ENCODE measurements at places on chromosomes 11 and 22. TPM values are rescaled to one million over a fixed set of nuclear protein-coding genes. Genes with fewer than 3 reads are reported as not detected.

DNA sequence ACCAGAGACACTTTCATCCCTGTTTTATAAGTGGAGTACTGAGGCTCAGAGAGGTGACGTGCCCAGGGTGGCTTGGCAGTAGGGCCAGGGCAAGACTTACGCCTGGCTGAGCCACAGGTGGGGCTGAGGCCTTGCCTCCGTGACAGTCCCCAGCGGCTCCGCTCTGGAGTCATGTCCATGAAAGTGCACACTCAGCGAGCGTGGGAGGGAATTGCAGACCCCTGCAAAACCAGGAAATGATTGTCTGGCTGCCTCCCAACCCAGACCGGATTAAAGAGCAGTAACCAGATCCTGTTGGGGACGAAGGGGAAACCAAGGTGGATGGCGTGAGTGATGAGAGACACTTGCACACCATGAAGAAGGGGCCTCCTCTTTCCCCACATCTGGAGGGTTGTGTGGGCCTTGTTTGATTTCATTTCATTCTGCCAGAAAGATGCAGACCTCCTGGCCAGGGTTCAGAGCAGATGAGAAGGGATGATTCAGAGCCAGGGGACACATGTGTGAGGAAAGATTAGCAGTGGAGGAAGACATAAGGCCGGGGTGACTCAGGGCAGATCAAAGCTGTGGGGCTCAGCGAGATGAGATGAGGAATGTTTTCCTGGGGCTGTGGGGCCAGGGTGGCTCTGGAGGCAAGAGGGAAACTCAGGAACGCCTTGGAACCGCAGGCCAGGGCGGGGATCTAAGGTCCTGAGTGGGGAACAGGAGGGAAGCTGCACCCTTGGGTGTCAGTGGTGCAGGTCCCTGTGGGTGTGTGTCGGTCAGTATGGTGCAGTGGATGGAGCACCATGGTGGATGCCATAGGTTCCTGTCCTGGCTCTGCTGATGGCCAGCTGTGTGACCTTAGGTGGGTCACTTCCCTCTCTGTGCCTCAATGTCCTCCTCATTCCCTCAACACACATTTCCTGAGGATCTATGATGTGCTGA lies 29.9 kb upstream of the LRRC32 start:
- no peak overlapping the region for H3K27ac ChIP-seq
- no peaks in the 10 kb centered on the region for H3K27me3 ChIP-seq
- no peak for DNase-seq
- H3K4me1 ChIP-seq, result no peaks in the 10 kb centered on the region
- H3K4me3 ChIP-seq, result no peak overlapping the region
- no peaks in the 10 kb centered on the region for H3K36me3 ChIP-seq

- no peak overlapping the region for H3K27ac ChIP-seq
- H3K36me3 ChIP-seq, result no peaks in the 10 kb centered on the region
- no peaks in the 10 kb centered on the region for H3K4me1 ChIP-seq
- H3K27me3 ChIP-seq, result no peaks in the 10 kb centered on the region
Measured at GRCh38 chr11:37812281-37812880, 1214.3 kb upstream of the RAG2 start.

GRCh38 chr22:25205847-25206246 lies 6.2 kb downstream of the CRYBB3 start:
- no peak overlapping the region for H3K27ac ChIP-seq
- no peaks in the 10 kb centered on the region for H3K4me1 ChIP-seq
- no peak overlapping the region for H3K4me3 ChIP-seq
- DNase-seq, result no peak
- H3K36me3 ChIP-seq, result peaks cover 5% of the 10 kb centered on the region

DNA sequence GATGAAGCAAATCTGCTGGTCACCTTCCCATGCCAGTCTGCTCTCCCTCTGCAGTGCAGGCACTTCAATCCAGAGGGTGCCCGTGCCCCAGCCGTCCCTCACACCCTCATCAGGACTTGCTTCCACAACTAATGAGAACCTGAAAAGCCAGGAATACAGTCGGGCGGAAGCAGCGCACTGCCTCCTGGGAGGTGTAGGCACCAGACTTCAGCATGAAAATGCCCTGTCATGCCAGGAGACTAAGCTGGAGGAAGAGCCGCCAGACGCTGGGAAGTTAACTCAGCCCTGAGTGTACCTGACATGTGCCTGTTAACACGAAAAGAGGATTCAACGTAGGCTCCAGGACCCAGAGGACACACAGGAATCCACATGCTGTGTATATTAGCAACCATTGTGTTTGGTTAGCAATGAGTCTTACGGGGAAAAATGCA lies 40.1 kb upstream of the FLI1 start:
- H3K4me3 ChIP-seq, result no peak overlapping the region
- no peaks in the 10 kb centered on the region for H3K36me3 ChIP-seq
- H3K27ac ChIP-seq, result no peak overlapping the region
- DNase-seq, result no peak

- no peak overlapping the region for H3K27ac ChIP-seq
- H3K36me3 ChIP-seq, result no peaks in the 10 kb centered on the region
- peaks cover 38% of the 10 kb centered on the region for H3K4me1 ChIP-seq
- H3K27me3 ChIP-seq, result no peaks in the 10 kb centered on the region
- H3K4me3 ChIP-seq, result no peak overlapping the region
Measured at GRCh38 chr11:124752471-124753102, 532 bp upstream of the VSIG2 start.

DNA sequence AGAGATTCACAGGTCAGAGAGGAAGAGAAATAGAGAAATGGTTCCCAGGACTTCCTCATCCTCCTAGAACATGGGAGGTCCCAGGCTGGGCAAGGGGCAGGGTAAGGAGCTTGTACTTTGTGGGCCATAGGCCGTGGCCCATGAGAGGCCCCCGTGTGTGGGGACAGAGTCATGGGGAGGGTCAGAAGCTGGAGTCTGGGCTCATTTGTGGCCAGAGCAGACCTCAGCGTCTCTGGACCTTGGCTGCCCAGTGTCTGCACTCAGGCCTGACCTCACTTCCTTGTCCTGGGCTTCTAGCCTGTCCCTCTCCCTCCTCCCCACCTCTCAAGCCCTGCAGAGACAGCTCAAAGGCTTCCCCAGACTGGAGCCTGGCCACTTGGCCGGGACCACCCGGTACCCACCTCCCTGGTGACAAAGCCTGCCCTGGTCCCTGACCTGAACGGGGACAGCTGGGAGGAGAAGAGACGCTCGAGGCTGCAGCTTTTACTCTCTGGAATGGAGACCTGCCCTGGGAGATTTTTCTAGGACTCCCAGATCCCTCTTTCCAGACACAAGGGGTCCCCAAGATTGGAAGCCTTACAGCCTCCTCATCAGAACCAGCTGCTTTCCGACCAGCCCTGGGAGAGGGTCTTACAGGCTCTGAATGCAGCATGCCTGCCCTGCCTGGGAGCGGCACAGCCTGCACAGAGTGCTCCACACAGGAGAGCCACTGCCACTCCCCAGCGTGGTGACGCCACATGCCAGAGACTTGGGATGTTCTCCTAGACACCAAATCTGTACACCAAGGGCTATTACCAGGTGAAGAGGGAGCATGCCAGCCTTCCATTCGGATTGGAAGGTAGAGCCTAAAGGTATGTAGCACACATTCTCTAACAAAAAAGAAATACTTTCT lies 569.0 kb upstream of the B3GAT1 start:
- no peak overlapping the region for H3K4me3 ChIP-seq
- peak; percentile 45 for DNase-seq
- H3K36me3 ChIP-seq, result no peaks in the 10 kb centered on the region
- no peak overlapping the region for H3K27ac ChIP-seq
- no peaks in the 10 kb centered on the region for H3K4me1 ChIP-seq

DNA sequence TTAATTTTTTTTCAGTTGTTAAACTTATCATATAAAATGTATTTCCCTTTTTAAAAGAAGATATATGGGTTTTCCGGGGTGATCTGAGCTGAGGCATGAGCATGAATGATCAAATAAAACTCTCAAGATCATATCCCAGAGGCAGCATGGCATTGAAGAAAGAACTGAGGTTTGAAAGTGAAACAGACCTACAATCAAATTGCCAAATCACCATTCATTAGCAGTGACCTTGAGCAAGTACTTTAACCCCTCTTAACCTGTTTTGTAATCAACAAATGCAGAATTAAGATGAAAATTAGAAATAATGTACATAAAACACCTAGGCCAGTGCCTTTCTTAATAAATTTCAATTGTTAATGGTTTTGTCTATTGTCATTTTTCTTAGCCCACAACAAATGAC lies 116.0 kb downstream of the RBFOX2 start:
- H3K4me3 ChIP-seq, result no peak overlapping the region
- H3K4me1 ChIP-seq, result peaks cover 60% of the 10 kb centered on the region
- DNase-seq, result no peak

- no peak overlapping the region for H3K27ac ChIP-seq
- H3K4me1 ChIP-seq, result no peaks in the 10 kb centered on the region
- no peak overlapping the region for H3K4me3 ChIP-seq
Measured at GRCh38 chr11:2459796-2460531, 15.2 kb downstream of the KCNQ1 start.

DNA sequence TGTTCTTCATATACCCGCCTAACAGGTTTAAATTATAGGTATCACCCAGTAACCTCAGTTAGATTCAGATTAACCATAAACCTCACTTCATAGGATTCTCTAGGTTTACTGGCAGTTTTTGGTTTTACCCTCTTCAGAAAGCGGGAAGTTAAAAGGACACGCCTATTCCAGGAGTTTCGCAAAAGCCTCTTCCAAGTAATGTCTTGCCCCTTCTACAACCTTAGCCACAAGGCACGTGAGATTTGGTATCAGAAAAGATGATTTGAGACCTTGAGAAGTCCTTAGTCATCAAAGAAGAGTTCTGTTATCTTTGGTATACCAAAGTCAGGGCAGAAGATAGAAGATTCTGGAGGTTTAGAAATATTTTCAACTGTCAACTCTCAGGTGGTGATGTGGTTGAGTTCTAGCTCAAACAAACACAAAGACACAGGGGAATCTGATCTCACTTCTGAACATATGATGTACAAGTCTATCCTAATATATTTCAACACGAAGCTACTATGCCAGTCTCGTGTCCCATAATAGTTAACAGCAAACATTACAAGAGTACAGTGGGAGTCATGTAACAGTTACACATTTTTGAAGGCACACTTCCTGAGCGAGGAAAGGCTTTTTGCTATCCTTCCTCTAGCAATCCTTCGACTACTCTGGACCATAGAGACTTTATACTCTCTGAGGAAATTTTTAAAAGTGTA lies 103.5 kb downstream of the USP35 start:
- no peak overlapping the region for H3K27ac ChIP-seq
- H3K36me3 ChIP-seq, result no peaks in the 10 kb centered on the region
- no peaks in the 10 kb centered on the region for H3K27me3 ChIP-seq
- no peaks in the 10 kb centered on the region for H3K4me1 ChIP-seq

GRCh38 chr22:45292731-45293442 lies 8.1 kb downstream of the UPK3A start:
- H3K27ac ChIP-seq, result no peak overlapping the region
- H3K36me3 ChIP-seq, result no peaks in the 10 kb centered on the region
- no peak for DNase-seq
- no peak overlapping the region for H3K4me3 ChIP-seq

DNA sequence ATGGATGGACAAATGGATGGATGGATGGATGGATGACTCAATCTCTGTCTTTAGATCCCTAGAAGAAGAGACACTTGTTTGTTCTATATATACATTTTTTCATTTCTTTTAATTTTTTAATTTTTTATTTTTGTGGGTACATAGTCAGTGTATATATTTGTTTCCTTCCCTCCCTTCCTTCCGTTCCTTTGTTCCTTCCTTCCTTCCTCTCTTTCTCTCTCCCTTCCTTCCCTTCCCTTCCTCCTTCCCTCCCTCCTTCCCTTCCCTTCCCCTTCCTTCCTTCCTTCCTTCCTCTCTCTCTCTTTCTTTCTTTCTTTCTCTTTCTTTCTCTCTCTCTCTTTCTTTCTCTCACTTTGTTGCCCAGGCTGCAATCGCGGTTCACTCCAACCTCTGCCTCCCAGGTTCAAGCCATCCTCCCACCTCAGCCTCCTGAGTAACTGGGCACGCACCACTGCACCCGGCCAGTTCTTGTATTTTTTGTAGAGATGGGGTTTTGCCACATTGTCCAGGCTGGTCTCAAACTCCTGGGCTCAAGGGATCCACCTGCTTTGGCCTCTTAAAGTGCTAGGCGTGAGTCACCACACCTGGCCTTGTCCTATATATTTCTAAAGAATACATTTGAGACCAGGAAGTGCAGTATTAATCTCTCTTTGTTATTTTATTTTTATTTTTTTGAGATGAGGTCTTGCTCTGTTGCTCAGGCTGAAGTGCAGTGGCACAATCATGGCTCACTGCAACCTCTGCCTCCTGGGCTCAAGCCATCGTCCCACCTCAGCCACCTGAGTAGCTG lies 42.5 kb upstream of the AQP11 start:
- H3K27ac ChIP-seq, result no peak overlapping the region
- no peak overlapping the region for H3K4me3 ChIP-seq
- H3K36me3 ChIP-seq, result no peaks in the 10 kb centered on the region
- H3K27me3 ChIP-seq, result no peaks in the 10 kb centered on the region
- DNase-seq, result no peak
- H3K4me1 ChIP-seq, result no peaks in the 10 kb centered on the region

DNA sequence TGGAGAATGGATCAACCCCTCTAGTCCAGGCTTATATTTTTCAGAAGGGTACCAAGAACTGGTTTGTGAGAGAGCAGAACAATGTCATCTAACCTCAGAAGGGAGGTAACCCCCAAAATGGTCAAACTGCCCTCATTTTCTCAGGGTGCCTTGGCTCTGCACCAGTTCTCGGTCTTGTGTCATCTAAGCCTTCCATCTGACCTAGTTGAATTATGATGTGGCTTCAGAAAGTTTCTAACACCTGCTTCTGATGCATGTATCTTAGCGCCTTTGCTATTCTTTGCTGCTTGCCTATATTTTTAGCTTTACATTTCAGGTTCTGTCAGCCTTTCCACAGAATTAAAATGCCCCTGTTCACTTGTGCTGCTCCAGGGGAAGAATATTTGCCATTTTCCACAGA lies 91.7 kb upstream of the E2F8 start:
- H3K4me3 ChIP-seq, result no peak overlapping the region
- no peak overlapping the region for H3K27ac ChIP-seq
- peaks cover 9% of the 10 kb centered on the region for H3K27me3 ChIP-seq
- DNase-seq, result no peak

GRCh38 chr11:111652184-111652583 lies 49.9 kb downstream of the SIK2 start:
- no peak for DNase-seq
- no peaks in the 10 kb centered on the region for H3K4me1 ChIP-seq

GRCh38 chr22:25139062-25139461 lies 60.6 kb upstream of the CRYBB3 start:
- no peaks in the 10 kb centered on the region for H3K27me3 ChIP-seq
- H3K36me3 ChIP-seq, result no peaks in the 10 kb centered on the region
- no peak overlapping the region for H3K4me3 ChIP-seq

The OR8G5 gene
- total RNA-seq, result not detected

The ARL2 gene
- 156 TPM for total RNA-seq

The MAPK11 gene
- total RNA-seq, result 12.5 TPM

The TSPAN32 gene
- not detected for total RNA-seq

The C11orf42 gene
- total RNA-seq, result not detected

The PICK1 gene
- 23.3 TPM for total RNA-seq

The CDCA5 gene
- 0.34 TPM for total RNA-seq

The RAG1 gene
- 0.71 TPM for total RNA-seq

The PRRG4 gene
- 2.8 TPM for total RNA-seq

The CLMP gene
- 210 TPM for total RNA-seq

The MRGPRE gene
- 0.46 TPM for total RNA-seq

The ADAMTS15 gene
- 10.1 TPM for total RNA-seq
